ENCODE measurements at places on chromosomes 7 and 10. TPM values are rescaled to one million over a fixed set of nuclear protein-coding genes. Genes with fewer than 3 reads are reported as not detected.
A peak's percentile ranks its signal among the peaks of the same experiment; 100 is the strongest.

PODXL gene
- total RNA-seq = 1.5 TPM

DNA sequence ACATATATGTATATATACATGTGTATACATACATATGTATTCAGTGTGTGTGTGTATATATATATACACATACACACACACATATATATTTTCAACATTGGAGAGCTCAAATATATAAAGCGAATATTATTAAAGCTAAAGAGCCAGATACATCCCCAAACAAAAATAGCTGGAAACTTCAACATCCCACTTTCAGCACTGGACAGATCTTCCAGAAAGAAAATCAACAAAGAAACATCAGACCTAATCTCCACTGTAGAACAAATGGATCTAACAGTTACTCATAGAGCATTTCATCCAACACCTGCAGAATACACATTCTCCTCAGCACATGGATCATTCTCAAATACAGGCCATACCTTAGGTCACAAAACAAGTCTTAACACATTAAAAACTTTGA, 799.0 kb downstream of the PCDH15 start:
- DNase-seq = no peak
- no peak overlapping the region for H3K4me3 ChIP-seq
- H3K27me3 ChIP-seq = no peaks in the 10 kb centered on the region
- H3K27ac ChIP-seq = no peak overlapping the region
- no peaks in the 10 kb centered on the region for H3K4me1 ChIP-seq

DLX6 gene
- not detected for total RNA-seq

DNA sequence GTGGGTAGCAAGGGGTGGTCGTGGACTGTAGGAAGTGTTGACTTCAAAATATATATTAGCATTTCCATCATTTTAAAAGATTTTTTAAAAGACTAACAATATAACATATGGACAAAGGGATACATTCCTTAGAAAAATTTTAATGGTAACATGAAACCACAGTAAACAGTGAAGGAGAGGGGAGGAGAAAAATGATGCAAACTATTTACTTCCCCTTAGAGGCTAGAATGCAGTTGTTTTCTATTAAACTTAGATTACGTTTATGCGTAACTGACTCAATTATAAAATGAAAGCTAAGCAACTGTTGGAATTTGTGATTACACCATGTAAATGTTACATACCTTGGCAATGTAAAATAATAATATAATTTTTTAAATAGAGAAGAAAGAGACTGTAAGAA, 41.3 kb downstream of the CALD1 start:
- H3K27me3 ChIP-seq = no peaks in the 10 kb centered on the region
- no peak overlapping the region for H3K4me3 ChIP-seq
- DNase-seq = no peak
- no peaks in the 10 kb centered on the region for H3K4me1 ChIP-seq
- H3K36me3 ChIP-seq = no peaks in the 10 kb centered on the region

GRCh38 chr7:149635561-149636329, 137.6 kb downstream of the ZNF467 start:
- peaks cover 4% of the 10 kb centered on the region for H3K4me1 ChIP-seq
- DNase-seq = peak; percentile 57
